ENCODE measurements at places on chromosomes 5 and 9. TPM values are rescaled to one million over a fixed set of nuclear protein-coding genes. Genes with fewer than 3 reads are reported as not detected.

TEX48 gene
- not detected for polyA plus RNA-seq

PCDHA4 gene
- not detected for polyA plus RNA-seq

GEMIN5 gene
- polyA plus RNA-seq, result 29.9 TPM

GRCh38 chr9:3262826-3263529 lies 262.8 kb downstream of the RFX3 start:
- no peak for DNase-seq

- no peak for DNase-seq
These were observed 246.9 kb downstream of the CYLC2 start for GRCh38 chr9:103242025-103242424.

DNA sequence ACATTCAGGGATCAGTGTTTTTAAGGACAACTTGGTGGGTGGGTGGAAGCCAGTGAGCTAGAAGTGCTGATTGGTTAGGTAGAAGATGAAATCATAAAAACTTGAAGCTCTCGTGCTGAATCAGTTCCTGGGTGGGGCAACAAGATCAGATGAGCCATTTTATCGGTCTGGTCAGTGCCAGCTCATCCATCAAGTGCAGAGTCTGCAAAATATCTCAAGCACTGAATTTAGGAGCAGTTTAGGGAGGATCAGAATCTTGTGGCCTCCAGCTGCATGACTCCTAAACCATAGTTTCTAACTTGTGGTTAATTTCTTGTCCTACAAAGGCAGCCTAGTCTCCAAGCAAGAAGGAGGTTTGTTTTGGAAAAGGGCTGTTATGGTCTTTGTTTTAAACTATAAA lies 166.4 kb downstream of the FAM170A start:
- no peak for DNase-seq

GRCh38 chr9:114941376-114941775 lies 11.0 kb upstream of the TNFSF8 start:
- no peak for DNase-seq

DNA sequence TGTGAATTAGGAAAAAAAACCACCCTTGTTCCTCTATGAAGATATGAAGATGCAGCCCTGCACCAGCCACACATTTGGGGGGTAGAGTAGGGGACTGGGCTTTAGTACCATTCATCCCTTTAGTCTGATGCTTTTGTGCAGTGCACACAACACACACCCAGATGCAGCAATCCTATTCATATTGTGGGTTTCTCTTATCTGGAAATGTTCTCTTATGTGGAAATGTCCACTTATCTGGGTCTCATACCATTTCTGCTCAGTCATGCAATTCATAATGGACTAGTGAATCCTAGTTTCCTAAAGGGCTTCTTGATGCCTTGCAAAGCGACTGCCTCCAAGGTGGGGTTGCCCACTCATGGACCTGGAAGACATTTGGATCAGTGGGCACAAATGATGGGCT lies 47.8 kb downstream of the C9orf152 start:
- DNase-seq, result no peak
